Activated T-cell treated with anti-CD3 and anti-CD28 coated beads for 48 hours (primary cell): ENCODE measurements at places on chromosomes 3 and 15.

DNA sequence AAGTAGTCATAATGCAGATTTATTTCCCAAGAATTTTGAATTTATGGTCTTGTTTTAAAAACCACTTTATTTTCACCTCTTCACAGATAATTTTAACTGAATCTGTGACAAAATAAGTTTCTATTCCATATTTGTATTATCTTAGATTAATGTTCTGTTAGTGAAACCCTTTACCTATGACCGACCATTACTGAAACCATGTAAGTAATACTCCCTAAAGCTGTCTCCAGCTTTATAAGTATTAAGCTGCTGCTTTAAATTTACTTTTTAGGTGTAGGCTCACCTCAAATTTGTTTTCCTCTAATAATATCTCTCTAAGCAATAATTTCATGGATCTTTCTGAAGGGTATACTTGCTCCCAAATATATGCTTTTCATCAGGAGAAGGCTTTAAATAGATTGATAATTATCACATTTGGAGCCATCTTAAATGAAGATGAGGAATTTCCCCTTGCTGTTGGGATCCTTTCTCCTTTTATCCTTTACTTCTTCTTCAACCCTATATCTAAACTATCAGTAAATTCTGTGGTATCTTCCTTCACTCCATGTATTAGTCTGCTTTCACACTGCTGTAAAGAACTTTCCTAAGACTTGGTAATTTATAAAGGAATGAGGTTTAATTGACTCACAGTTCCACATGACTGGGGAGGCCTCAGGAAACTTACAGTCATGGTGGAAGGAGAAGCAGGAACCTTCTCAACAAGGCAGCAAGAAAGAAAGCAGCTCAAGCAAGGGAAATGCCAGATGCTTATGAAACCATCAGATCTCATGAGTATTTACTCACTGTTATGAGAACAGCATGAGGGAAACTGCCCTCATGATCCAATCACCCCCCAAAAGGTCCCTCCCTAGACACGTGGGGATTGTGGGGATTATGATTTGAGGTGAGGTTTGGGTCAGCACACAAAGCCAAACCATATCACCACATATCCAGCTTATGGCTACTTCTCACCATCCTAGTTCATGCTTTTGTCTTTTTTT, 92.3 kb upstream of the P2RY1 start:
- DNase-seq, result no peak

GRCh38 chr3:34020170-34020569, 221.7 kb downstream of the PDCD6IP start:
- no peak for DNase-seq

- no peak for DNase-seq
Measured at GRCh38 chr3:100725935-100726513, 16.7 kb downstream of the TFG start.

GRCh38 chr3:149658744-149659497, 1.1 kb upstream of the WWTR1 start:
- no peak for DNase-seq

GRCh38 chr3:43017004-43017403, 37.9 kb downstream of the GASK1A start:
- no peak for DNase-seq

GRCh38 chr15:45105586-45105985, 8.4 kb downstream of the DUOX2 start:
- DNase-seq, result no peak

DNA sequence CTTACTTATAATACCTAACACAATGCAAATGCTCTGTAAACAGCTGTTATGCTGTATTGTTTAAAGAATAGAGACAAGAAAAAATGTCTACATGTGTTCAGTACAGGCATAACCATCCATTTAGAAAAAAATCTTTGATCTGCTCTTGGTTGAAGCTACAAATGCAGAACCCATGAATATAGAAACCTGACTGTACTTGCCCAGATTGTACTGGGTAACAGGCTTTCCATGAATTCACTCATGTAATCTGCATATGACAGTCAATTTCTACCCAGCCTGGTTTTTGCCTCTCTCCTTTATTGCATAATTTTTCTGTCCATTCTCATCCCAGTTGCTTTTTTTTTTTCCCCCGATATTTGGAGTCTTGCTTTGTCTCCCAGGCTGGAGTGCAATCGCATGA, 62.6 kb upstream of the ETV5 start:
- DNase-seq, result no peak

- DNase-seq, result no peak
Measured at GRCh38 chr3:63095-63765, 133.3 kb upstream of the CHL1 start.

- no peak for DNase-seq
Measured at GRCh38 chr3:126356373-126357264, 589 bp downstream of the KLF15 start.

DNA sequence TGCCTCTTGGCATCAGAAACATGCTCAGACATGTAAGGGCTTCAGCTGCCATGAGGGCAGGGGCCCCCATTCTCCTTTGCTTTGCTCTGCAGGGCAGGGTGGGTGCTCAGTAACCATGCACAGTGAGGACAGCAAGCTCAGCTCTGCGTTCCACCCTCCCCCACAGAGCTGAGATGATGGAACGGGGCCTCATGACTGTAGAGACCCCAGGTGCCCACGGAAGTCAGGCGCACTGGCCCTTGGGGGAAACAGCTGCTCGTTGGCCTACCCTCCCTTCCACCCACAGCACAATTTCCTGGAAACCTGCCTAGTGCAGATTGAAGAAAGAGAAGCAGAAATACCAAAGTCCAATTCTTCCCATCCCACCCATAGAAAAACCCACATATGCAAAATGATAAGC, 10.5 kb downstream of the CTXND1 start:
- DNase-seq, result no peak

GRCh38 chr15:90487186-90487585, 42.5 kb upstream of the CRTC3 start:
- no peak for DNase-seq

GRCh38 chr3:8455526-8456411, 45.9 kb upstream of the LMCD1 start:
- no peak for DNase-seq

GRCh38 chr3:12871404-12871983, 30.1 kb upstream of the RPL32 start:
- DNase-seq, result no peak

DNA sequence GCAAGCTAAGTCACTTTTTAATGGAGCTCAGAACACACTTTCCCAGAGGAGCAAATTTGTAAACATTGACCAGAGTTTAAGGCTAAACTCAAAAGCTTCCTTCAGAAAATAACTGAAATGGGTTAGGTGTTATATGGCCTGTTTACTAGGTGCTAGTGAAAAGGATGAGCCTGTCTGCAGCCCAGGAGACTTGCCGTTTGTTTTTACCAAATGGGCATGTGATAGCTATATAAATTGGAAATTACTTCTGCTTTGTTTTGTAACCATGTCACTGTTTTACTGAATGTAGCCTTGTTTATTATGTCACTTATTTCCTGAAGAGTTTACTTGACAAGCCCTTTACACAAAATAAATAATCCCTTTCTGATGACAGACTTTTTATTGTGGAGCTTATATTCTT, 109.4 kb upstream of the THSD4 start:
- DNase-seq, result no peak

DNA sequence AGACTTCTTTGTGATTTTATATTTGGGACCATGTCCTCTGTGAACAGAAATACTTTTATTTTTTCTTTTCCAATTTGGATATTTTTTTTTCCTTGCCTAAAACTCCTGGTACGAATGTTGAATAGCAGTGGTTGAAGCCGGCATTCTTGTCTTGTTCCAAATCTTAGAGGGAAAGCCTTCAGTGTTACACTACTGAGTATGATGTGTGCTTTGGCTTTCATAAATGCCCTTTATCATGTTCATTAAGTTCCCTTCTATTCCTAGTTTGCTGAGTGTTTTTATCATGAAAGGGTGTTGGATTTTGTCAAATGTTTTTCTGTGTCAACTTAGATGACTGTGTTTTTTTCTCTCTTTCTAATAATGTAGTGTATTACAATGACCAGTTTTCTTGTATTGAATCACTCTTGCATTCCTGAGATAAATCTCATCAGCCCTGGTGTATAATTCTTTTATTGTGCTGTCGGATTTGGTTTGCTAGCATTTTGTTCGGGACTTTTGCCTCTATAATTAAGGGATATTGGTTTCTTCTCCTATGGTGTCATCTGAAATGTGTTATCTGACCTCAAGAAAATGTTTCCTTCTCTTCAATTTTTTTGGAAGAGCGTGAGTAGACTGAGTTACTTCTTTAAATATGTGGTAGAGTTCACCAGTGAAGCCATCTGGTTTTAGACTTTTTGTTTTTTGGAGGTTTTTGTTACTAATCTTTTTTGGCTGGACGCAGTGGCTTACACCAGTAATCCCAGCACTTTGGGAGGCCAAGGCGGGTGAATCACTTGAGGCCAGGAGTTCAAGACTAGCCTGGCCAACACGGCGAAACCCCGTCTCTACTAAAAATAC, 33.3 kb downstream of the MAP1A start:
- DNase-seq, result no peak

DNA sequence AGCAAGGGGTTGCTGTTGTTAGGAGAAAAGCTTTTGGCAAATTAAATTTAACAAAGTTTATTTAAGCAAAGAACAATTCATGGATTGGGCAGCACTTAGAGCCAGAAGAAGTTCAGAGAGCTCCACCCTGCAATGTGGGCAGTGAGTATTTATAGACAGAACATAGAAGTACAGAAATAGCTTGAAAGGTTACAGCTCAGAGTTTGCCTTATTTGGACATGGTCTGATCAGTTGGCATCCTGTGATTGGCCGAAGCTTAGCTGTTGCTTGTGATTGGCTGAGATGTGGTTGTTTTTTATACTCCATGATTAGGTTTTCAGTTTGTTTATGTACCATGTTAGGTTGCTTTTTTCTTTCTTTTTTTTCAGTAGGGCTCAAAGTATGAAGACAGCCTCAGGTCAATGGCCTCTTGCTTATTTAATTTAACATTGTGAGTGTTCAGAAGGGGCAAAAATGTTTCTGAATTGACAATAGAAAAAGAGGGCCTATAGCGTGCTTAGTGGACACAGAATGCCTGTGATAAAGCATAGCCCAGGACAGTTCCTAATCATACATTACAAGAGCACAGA, 293.8 kb downstream of the IGSF11 start:
- no peak for DNase-seq

DNA sequence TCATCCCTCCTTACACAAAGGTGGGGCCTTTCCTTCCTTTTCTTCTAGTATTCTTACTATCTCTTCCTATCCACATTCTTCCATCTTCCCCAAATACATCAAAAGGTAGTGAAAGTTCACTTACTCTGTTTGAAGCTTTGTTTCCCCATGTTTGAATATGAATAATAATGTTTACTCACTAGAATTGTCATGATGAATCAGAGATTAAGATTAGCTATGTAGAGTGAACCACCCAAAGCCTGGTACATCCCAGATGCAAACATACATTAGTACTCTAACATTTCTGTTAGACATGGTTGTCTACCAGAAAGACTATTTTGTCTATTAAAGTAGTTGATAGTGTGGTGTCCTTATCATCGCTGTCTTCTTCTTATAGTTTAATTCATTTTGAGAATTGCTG, 327.1 kb upstream of the TBC1D5 start:
- DNase-seq, result no peak

DNA sequence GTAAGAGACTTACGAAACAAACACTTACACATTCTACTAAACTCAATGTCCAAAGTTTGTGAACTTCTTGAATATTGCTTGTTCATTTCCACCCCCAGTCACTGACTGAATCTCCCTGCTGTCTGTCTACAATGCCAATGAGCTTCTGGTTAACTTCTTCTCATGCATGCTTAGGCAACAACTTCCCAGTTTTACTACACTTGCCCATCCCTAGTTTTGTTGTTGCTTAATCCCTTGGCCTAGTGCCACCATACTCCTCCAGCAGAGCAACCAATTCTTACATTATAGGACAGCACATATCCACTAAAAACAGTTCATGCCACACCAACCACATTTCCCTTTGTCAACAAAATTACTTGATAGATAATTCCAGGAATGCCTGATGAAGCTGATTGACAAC, 40.9 kb upstream of the CCR2 start:
- no peak for DNase-seq

DNA sequence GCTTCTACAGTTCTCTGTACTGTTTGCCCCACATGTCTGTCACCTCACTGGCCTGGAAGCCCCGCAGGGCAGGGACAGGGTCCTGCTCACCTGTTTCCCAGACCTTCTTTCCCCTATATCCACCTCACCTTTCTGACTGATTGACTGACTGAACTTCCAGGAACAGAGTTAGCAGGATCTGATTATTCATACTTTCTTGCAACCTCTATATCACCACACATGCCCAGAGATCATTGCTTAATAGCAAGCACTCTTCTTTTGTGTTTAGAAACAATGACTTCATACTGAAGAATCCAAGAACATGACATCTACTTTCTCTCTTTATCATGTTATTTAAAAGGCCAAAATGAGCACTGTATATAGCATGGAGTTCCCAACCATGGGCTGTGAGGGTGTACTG, 18.0 kb upstream of the CLEC3B start:
- no peak for DNase-seq

- DNase-seq, result no peak
Measured at GRCh38 chr15:71807691-71808091, 2.7 kb upstream of the NR2E3 start.

- no peak for DNase-seq
Measured at GRCh38 chr15:59941612-59942011, 62.5 kb upstream of the FOXB1 start.

DNA sequence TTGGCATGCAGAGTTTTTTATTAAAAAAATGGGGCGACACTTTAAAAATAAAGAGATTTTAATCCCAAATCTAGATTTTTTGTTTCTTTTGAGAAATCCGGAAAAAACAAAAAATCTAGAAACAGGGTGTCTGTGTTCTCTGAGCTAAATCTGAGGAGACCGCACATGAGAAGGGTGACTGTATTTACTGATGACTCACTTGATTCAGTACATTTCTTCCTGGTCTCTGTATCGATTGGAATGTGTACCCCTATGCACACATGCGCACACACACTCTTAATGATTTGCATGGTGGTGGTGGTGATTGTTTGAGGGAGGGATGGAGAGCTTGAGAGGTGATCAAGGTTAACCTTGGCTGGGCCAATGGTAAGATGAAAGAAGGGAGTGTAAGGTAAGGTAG, 443.1 kb upstream of the THRB start:
- DNase-seq, result no peak

DNA sequence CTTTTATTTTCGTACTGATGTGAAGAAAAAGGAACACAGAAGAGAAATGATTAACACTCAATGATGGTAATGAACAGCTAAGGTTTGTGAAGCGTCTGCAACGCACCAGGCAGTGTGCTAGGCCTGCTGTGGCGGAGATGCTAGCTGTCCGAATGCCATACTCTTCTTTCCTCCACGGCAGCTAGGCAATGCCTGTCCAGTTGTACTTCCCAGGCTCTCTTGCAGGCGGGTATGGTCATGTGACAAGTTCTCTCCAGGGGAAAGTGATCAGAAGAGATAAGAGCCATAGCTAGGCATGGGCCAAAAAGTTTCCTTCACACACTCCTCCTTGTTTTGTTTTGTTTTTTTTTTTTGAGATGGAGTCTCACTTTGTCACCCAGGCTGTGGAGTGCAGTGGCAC, 6.7 kb downstream of the TADA3 start:
- no peak for DNase-seq

DNA sequence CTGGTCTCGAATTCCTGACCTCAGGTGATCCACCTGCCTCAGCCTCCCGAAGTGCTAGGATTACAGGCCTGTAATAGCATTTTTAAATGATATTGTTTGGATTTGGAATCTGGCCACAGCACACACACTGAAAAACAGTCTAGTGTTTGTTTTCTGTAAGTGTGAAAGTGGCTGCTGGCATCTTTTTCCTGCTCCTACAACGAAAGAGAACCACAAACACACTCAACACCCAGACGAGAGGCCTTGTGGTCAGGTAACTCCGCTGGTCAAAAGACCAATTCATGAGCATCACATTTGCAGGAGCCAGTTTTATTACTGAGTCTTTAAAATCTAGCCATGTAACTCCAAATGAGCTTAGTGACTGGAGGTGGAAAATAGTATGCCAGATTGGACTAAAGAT, 50.2 kb downstream of the IMPG2 start:
- DNase-seq, result no peak
